Hepatocyte (in vitro differentiated cells): ENCODE measurements at places on chromosomes 7 and 10. TPM values are rescaled to one million over a fixed set of nuclear protein-coding genes. Genes with fewer than 3 reads are reported as not detected.

GRCh38 chr7:140456551-140457051 lies 22.7 kb downstream of the MKRN1 start:
- H3K27ac ChIP-seq = no peak overlapping the region
- no peak for DNase-seq
- no peaks in the 10 kb centered on the region for H3K36me3 ChIP-seq

HOXA13 gene
- 6.1 and 6.2 TPM in 2 replicates for polyA plus RNA-seq

GRCh38 chr10:131127138-131127589 lies 184.4 kb downstream of the TCERG1L start:
- H3K4me1 ChIP-seq = no peaks in the 10 kb centered on the region
- H3K27me3 ChIP-seq = peaks cover 9% of the 10 kb centered on the region
- no peak for DNase-seq

- H3K4me1 ChIP-seq = peaks cover 17% of the 10 kb centered on the region
- no peak overlapping the region for H3K27ac ChIP-seq
- no peak for DNase-seq
- H3K27me3 ChIP-seq = no peaks in the 10 kb centered on the region
- peak overlapping the region; percentile 54 for H3K4me3 ChIP-seq
- H3K36me3 ChIP-seq = no peaks in the 10 kb centered on the region
Measured at GRCh38 chr10:68902382-68902781, 1.3 kb downstream of the DDX50 start.

SLC35G1 gene
- 10.1 and 12.7 TPM in 2 replicates for polyA plus RNA-seq

GRCh38 chr10:19929506-19930140 lies 113.4 kb downstream of the PLXDC2 start:
- H3K4me1 ChIP-seq = no peaks in the 10 kb centered on the region
- no peak overlapping the region for H3K27ac ChIP-seq
- H3K36me3 ChIP-seq = no peaks in the 10 kb centered on the region
- peak; percentile 11 for DNase-seq
- H3K27me3 ChIP-seq = no peaks in the 10 kb centered on the region
- H3K4me3 ChIP-seq = no peak overlapping the region

ASZ1 gene
- 0.10 and 0.28 TPM in 2 replicates for polyA plus RNA-seq

GRCh38 chr7:50603287-50603686 lies 38.1 kb upstream of the DDC start:
- no peak overlapping the region for H3K4me3 ChIP-seq
- no peaks in the 10 kb centered on the region for H3K27me3 ChIP-seq
- H3K4me1 ChIP-seq = no peaks in the 10 kb centered on the region
- H3K36me3 ChIP-seq = no peaks in the 10 kb centered on the region
- DNase-seq = no peak

GRCh38 chr10:71832967-71833366 lies 18.1 kb downstream of the PSAP start:
- H3K27ac ChIP-seq = no peak overlapping the region
- DNase-seq = no peak
- H3K4me3 ChIP-seq = no peak overlapping the region
- peaks cover 22% of the 10 kb centered on the region for H3K4me1 ChIP-seq
- no peaks in the 10 kb centered on the region for H3K36me3 ChIP-seq

SEMA3E gene
- 7.0 and 13.3 TPM in 2 replicates for polyA plus RNA-seq

ANKRD7 gene
- polyA plus RNA-seq = 0.34 TPM in 1 of 2 replicates, not detected in the other

- H3K4me1 ChIP-seq = no peaks in the 10 kb centered on the region
- H3K4me3 ChIP-seq = no peak overlapping the region
- H3K36me3 ChIP-seq = no peaks in the 10 kb centered on the region
- no peak overlapping the region for H3K27ac ChIP-seq
- no peak for DNase-seq
Measured at GRCh38 chr10:95789902-95790301, 33.9 kb downstream of the ENTPD1 start.

PAPOLB gene
- not detected in 2 replicates for polyA plus RNA-seq

DNA sequence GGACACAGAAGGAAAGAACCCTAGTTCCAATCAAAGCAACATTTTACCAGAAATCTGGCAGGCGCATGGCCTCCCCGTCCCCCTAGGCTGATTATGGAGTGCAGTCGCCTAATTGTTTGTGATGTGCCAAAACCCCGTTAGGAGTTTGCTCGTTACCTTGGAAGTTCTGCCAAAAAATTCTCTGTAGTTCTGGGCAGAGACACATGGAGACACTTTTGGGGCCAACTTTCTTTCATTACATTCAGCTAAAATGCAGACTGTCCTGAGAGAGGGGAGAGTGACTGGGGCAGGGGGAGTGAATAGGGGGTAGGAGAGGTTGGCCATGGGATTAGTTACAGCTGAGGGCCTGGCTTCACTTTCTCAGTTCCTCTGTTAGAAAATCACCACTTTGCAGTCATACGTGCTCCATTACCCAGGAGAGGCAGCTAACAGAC lies 158.0 kb upstream of the NPVF start:
- no peaks in the 10 kb centered on the region for H3K4me1 ChIP-seq
- no peak for DNase-seq

DNA sequence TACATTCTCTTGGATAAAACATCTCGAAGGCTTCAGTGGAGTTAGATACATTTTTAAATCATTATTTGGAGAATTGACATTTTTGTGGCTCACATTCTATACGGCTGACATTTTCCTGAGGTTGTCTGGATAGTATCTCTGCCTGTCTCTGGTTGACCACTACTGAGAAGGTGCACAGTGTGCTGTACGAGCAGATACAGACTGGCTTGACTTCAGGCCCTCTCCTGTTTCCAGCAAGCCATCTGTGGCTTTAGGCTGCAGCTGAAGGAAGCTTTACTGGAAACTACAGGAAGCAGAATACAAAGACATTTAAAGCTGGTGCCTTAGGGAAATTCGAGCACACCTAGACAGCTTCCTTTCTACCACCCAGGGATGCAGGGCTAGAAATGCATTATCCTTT lies 39.3 kb upstream of the RSU1 start:
- no peaks in the 10 kb centered on the region for H3K4me1 ChIP-seq
- no peak overlapping the region for H3K27ac ChIP-seq
- H3K27me3 ChIP-seq = no peaks in the 10 kb centered on the region
- H3K4me3 ChIP-seq = no peak overlapping the region
- DNase-seq = no peak

AOAH gene
- 3.9 and 4.8 TPM in 2 replicates for polyA plus RNA-seq

MLLT10 gene
- polyA plus RNA-seq = 16.0 and 16.8 TPM in 2 replicates

- no peak for DNase-seq
- H3K4me3 ChIP-seq = no peak overlapping the region
- H3K36me3 ChIP-seq = no peaks in the 10 kb centered on the region
- no peak overlapping the region for H3K27ac ChIP-seq
Measured at GRCh38 chr10:85665681-85666080, 700.9 kb downstream of the GRID1 start.

ORC5 gene
- 5.5 and 6.7 TPM in 2 replicates for polyA plus RNA-seq

CD36 gene
- polyA plus RNA-seq = 4.2 and 5.4 TPM in 2 replicates

DNA sequence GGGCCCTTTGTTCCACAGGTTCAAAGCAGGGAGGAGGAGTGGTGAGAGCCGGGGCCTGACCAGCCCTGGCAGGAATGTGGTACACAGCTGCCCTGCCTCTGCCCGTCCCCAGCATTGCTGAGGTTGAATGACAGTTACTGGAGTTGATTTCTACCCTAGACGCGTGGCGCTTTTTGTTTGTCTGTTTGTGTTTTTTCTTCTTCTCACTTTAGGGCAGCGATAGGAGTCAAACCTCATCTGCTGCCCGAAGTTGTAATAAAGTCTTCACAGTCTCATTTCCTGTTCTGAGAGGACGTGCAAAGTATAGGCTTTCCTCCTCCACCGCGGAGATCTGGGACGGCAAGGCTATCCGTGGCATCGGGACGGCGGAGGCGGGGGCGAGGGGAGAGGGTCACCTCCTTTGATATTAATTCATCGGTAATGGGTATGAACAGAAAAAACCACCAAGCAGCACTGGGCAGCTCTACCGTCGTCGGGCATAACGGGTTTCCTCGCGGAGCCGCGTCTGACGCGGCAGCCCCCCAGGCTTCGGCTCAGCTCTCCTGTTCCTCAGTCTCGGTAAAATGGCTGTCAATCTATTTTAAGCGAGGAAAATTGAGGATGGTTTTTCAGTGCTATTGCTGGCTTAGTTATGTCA lies 160.8 kb downstream of the LRMDA start:
- no peak for DNase-seq
- H3K4me1 ChIP-seq = peaks cover 3% of the 10 kb centered on the region
- no peak overlapping the region for H3K4me3 ChIP-seq

DNA sequence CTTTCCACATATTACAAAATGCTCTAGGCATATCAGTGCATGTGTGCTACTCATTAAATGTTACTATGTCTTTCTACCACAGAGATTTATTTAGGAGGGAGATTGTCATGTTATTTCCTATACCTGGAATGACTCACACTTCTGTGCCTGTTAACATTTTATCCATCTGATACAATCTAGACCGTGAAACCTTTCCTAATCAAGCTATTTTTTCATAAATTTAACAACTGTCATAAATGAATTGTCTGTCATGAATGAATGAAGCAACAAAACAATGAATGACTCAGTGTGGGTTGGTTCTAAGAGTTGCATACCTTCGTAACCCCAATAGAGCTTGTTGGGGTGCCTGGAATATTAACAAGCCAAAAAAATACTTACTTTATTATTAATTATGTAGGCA lies 554.3 kb downstream of the GRM8 start:
- H3K4me3 ChIP-seq = no peak overlapping the region
- no peaks in the 10 kb centered on the region for H3K27me3 ChIP-seq
- H3K36me3 ChIP-seq = no peaks in the 10 kb centered on the region
- H3K27ac ChIP-seq = no peak overlapping the region
- H3K4me1 ChIP-seq = no peaks in the 10 kb centered on the region

NAT16 gene
- polyA plus RNA-seq = not detected in 2 replicates
